Dermis microvascular lymphatic vessel endothelial cell (primary cell): ENCODE measurements at places on chromosomes 5 and 9.

DNA sequence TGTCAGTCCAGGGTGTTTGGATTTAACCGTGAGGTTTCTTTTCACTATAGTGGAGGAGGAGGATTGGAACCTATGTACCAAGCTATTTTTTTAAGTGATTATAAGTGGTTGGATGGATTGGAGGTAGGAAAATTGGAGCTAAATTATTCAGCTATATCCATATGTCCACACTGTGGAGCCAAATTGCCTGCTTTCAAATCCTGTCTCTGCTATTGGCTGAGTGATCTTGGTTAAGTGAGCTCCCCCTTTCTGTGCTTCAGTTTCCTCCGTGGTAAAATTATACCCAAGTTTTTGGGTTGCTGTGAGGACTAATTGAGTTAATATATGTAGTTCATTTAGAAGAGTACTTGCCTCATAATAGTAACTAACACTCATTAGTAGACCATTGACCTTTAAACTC lies 2.5 kb downstream of the CENPP start:
- DNase-seq, result peak; percentile 50

DNA sequence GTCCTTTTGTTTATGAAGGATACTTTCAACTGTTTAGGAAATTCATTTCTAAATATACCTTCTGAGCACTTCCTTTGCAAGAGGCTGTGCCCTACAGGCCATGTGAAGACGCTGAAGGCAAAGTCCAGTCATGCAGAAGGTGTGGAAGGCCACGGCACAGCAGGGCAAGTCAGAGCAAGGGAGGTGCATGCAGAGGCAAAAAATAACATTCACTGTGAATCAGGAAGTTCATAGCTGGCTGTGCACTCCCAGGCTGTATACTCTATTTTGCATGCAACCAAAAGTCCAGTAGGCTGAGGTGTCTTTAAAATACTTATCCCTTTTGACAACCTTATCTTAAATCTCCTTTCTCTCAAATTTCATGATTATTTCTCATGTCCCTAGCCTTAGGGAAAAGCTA lies 50.3 kb downstream of the GNAQ start:
- DNase-seq, result peak; percentile 75

DNA sequence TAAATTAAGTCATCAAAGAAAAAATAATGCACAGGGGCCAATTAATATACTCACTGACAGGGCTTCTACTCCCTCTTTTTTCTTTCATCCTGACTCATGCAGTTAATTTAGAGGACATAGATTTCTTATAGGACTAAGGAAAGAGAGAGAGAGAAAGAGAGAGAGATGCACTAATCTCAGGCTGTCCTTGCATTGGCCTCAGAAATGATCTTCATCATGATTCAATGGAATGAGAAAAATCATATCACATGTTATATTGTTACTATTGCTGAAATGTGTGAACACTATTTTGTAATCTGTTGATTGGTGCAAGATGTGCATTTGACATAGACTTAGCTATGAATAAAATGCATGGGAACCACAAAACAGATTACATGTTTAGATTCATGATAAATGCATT lies 608.3 kb upstream of the NUDT12 start:
- DNase-seq, result no peak

GRCh38 chr9:78927099-78927940 lies 630.4 kb downstream of the PSAT1 start:
- peak; percentile 7 for DNase-seq

DNA sequence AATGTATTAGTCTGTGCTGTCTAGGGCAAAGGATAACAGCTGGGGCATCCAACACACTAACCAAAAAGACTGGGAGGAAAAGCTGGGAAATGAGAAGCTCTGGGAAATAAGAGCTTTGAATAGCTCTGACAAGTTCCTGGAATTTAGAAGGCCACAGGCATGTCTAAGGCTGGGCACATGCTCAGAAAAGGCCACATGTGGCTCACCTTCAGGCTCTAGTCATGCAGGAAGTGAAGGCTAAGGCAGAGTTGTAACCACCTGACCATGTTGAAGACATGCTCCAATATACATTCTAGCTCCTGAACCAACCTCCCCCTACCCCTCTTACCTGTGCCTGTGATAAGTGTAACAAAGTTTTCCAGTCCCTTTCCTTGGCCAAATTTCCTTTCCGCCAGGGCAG lies 31.7 kb downstream of the CLTA start:
- DNase-seq, result no peak

DNA sequence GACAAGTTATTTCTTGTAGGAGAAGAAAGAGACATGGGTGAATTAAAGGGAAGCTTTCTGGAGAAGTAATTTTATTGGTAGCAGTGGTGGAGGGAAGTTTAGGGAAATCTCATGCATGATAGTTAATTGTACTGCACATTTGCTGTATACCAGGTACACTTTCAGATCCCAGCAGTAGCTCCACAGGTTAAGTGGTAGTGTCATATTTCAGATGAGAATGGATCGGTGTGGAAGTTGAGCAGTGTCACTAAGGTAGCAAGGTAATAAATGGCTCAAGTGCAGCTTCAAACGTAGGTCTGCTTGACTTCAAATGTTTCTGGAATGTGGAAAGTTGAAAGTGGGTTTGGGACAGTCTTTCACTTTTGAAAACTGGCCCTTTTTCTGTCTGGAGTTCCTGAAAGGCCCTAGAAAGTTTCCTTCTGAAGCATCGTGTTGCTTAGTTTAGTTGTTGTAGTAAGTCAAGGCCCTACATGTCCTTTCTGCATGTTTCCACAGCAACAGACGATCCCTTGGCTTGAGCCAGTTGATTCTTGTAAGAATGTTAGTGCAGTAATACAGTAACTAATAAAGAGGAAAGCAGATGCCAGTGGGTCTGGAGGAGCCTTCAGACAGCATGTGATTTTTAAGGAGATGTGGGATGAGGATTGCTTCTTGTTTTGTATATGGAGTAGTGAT lies 3.7 kb downstream of the CLTA start:
- DNase-seq, result no peak

DNA sequence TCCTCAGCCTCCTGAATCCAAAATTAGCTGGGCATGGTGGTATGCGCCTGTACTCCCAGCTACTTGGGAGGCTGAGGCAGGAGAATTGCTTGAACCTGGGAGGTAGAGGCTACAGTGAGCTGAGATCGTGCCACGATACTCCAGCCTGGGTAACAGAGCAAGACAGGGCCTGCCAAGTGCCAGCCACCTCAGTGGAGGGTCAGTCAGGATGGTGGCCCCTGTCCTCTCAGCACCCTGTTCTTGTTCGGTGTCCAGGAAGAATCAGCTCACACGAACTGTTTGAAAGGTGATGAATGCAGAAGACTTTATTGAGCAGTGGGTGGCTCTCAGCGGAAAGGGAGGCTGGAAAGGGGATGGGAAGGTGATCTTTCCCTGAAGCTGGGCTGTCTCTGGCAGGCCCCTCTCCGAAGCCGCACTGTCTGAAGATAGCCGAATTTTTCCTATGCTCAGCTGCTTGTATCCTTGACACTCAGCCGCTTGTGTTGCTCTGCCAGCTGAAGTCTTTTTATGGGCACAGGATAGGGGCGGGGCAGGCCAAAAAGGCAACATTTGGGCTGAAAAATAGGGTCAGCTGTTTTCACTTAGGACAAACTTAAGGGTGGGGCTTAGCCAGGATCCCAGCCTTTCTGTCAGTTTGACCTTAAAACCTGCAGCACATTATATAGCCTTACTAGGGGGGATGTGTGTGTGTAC lies 50.9 kb downstream of the UBE2R2 start:
- DNase-seq, result no peak

DNA sequence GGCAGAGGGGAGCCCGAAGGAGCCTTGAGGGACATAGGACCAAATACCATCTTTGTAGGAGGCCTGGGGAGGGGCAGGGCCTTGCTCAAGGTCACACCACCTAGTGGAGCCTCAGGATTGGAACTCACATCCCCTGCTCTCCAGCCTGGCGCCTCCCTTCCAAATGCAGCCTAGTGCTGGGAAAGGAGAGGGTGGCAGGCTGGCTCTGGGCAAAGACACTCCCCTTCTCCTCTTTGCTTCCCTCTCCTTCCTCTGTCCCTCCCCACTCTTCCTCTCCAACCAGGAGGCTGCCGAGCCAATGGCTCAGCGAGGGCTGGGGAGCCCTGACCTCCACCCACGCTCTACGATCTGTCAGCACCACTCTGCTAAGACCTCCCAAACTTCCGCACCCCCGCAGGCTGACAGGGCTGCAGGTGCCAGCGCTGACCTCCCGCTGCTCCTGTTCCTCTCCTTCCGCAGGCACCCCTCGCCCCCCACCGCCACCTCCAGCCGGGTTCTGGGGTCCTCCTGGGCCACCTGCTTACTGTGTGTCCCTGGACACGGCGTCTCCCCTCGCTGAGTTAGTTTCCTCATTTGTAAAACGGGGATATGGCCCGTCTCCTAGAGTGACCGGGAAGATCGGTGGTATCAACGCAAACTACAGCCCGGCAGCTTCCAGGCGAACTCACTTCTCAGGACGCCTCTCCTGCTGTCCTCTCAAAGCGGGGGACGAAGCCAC lies 52.9 kb downstream of the C9orf50 start:
- peak; percentile 33 for DNase-seq

GRCh38 chr5:82023644-82024043 lies 51.8 kb downstream of the ATG10 start:
- DNase-seq, result no peak

DNA sequence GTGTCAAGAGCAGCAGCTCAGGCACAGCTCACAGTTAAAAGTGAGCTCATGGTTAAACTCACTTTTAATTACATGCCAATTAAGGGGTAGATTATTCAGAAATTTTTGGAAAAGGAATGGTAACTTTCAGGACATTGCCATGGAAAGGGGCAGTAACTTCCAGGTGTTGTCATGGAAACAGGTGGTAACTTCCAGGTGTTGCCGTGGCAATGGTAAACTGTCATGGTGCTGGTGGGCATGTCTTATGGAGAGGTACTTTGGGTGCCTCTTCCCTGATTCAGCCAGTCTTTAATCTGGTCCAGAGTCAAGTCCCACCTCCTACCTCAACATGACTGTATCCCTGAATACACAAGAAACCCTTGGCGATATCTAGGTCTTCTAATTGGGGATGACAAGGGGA lies 223.2 kb upstream of the TAS2R1 start:
- DNase-seq, result no peak

GRCh38 chr5:32833127-32833526 lies 122.0 kb downstream of the NPR3 start:
- no peak for DNase-seq

DNA sequence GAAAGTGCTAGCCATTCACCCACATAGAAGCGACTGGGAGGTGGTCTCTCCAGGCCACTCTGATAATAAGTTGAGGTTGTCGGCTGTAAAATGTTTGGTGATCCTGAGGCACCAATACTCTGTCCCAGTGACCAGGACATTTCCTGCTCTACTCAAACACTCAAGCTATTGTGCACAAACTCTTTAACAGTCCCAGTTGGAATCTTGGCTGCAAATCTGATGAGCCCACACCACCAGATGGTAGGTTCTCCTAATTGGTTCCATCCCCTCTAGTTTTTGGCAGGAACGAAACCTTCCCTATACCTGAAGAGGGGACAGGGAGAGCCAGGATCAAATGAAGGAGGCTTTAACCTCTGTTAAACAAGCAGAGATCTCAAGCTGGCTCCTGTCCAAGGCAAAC lies 14.3 kb downstream of the GRIA1 start:
- DNase-seq, result no peak

DNA sequence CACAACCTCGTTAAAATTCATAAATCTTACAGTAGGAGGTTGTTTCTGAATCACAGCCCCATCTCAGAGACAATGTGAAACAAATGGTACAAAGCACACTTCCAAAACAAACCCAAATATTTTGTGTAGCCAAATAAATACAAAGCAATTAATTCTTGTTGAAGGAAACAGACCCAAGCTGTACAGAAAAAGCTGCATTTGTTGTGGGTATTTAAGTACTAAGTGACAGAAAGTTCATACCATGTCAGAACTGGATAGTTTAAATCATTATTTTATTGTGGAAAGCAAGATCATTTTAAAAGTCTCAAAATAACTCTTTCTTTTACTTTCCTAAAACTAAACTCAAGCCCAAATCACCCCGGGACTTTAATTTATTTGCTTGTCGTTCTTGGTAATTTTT lies 570.7 kb downstream of the ELAVL2 start:
- no peak for DNase-seq

DNA sequence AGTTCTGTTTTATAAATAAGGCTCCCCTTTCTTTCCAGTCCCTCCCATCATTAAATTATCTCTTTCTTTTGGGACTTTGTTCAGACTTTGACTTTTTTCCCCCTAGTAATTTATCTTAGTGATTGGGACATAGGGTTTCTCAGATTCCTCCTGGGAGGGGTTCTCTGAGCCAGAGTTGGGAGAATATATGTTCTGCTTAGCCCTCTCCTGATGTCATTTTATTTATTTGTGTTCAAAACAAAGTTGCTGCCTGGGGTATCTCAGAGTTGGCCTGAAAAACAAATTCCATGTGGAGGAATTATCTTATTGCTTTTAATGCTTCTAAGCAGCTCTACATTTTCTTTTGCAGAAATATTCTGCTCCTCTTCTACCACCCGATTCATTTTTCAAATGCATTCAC lies 211.0 kb downstream of the PCSK5 start:
- no peak for DNase-seq

GRCh38 chr5:115330830-115331229 lies 34.4 kb upstream of the CCDC112 start:
- DNase-seq, result no peak

- DNase-seq, result no peak
These were observed 237.4 kb downstream of the NR3C1 start for GRCh38 chr5:143166090-143166489.

- no peak for DNase-seq
These were observed 375.2 kb upstream of the WWC1 start for GRCh38 chr5:167916261-167916691.

DNA sequence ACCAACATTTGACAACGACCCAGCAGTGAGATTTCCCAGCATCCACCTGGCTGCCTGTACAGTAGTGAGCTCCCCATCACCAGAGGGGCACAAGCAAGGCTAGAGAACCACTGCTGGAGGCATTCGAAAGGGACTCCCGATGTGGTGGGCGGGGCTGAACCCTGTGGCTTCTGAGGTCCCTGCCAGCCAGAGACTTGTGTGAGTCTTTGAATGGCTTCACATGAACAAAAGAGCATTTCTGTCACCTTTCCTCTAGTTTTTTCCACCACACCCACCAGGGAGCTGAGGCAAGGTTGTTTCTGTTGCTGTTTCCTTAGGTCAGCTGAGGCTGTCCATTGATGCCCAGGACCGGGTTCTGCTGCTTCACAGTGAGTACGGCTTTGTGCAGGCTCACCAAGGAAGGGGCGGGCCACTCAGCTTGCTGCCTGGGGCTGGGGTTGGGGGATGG lies 15.7 kb downstream of the RGS3 start:
- no peak for DNase-seq

DNA sequence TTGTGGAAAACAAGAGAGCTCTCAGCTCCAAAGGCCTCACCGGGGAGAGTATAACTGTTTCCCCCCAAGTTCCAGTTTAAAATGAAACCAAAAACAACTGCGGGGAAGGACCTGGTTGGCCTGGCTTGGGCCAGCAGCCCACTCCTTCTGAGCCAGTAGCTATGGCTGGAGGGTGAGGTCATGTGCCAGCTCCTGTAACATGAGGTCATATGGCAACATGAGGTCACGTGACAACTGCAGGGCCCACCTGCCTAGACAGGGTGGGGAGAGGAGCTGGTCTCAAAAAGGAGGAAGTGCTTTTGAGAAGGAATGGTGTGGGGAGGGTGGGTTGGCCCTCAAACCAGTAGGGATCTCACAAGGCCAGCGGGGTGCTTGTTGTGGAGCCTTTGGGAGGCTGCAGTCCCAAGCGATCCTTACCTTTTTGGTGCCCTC lies 29.3 kb upstream of the CRB2 start:
- DNase-seq, result no peak
